ENCODE measurements at places on chromosomes 16 and 17.

- peaks cover 38% of the 10 kb centered on the region for H3K27me3 ChIP-seq
- H3K27ac ChIP-seq: no peak overlapping the region
- DNase-seq: no peak
- peaks cover 4% of the 10 kb centered on the region for H3K36me3 ChIP-seq
Observed at GRCh38 chr17:79049821-79050220, 24.8 kb upstream of the ENGASE start.

GRCh38 chr17:57919918-57920317, 35.3 kb downstream of the CUEDC1 start:
- H3K4me3 ChIP-seq: no peak overlapping the region
- H3K27ac ChIP-seq: no peak overlapping the region
- peaks cover 7% of the 10 kb centered on the region for H3K4me1 ChIP-seq
- no peaks in the 10 kb centered on the region for H3K36me3 ChIP-seq
- peaks cover 9% of the 10 kb centered on the region for H3K27me3 ChIP-seq

- DNase-seq: no peak
- no peaks in the 10 kb centered on the region for H3K27me3 ChIP-seq
- H3K27ac ChIP-seq: peak overlapping the region; percentile 77
- no peak overlapping the region for H3K4me3 ChIP-seq
- H3K4me1 ChIP-seq: peaks cover 37% of the 10 kb centered on the region
- H3K36me3 ChIP-seq: no peaks in the 10 kb centered on the region
Observed at GRCh38 chr17:27572665-27573064, 58.3 kb upstream of the LGALS9 start.

GRCh38 chr16:88334778-88335720, 47.7 kb upstream of the ZNF469 start:
- peaks cover 7% of the 10 kb centered on the region for H3K27me3 ChIP-seq
- no peak overlapping the region for H3K27ac ChIP-seq
- H3K36me3 ChIP-seq: no peaks in the 10 kb centered on the region
- no peaks in the 10 kb centered on the region for H3K4me1 ChIP-seq
- DNase-seq: no peak

GRCh38 chr16:9125658-9126505, 34.4 kb downstream of the HAPSTR1 start:
- H3K27me3 ChIP-seq: no peaks in the 10 kb centered on the region
- peaks cover 24% of the 10 kb centered on the region for H3K36me3 ChIP-seq
- peak overlapping the region; percentile 96 for H3K27ac ChIP-seq
- no peak for DNase-seq
- peaks cover 40% of the 10 kb centered on the region for H3K4me1 ChIP-seq

- no peaks in the 10 kb centered on the region for H3K36me3 ChIP-seq
- H3K4me1 ChIP-seq: peaks cover 3% of the 10 kb centered on the region
- no peak overlapping the region for H3K27ac ChIP-seq
- peaks cover 47% of the 10 kb centered on the region for H3K27me3 ChIP-seq
Observed at GRCh38 chr17:13593757-13594156, 8.0 kb downstream of the HS3ST3A1 start.

DNA sequence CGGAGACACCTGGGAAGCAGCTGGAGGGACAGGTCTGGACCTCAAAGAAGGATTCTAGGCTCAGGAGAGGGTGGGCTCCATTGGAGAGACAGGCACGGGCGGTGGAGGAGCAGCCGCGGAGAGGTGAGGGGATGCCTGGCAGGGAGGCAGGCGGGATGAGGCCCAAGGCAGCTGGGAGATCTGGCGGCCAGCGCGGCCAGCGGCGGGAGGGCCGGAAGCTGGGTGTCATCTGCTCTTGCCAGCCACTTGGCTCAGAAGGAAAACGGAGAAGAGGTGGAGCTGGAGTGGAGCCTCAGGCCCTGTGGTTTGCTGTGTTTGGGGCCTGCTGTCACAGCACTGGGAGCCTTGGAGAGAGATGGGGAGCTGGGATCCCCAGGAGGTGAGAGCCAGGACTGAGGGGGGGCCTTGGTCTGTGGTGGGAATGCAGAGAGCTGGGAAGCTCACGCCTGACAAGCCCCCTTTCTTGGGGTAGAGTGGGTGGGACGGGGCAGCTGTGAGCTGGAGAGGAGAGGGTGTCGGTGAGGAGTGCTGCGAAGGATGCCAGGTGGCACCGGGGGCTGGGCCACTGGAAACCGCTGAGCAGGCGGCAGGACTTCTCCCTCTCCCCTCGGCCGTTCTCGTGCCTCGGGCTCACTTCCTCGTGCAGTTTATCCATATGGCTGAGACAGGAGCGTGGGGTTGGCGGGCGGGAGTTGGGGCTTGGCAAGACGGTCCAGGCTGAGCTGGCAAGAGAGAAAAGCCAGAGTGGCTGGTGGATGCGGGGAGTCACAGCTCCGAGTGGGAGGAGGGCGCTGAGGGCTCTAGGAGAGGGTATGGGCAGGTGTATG, 8.0 kb downstream of the TBC1D24 start:
- no peak for DNase-seq
- H3K4me3 ChIP-seq: no peak overlapping the region
- peaks cover 19% of the 10 kb centered on the region for H3K4me1 ChIP-seq

DNA sequence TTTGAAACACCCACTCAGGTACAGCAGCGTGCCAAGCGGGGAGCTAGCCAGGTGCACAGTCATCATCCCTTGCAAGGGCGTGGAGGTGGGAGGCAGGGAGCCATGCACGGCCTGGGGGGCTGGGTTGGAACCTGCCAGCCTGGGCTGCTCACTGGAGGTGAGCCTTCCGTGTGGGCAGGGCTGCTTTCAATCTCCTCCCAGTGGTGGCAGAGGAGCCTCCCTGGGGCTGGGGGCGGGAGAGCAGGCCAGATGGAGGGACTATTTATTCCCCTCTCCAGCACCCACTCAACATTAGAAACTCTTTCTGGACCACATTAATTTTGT, 90.3 kb downstream of the KATNIP start:
- DNase-seq: no peak
- H3K27ac ChIP-seq: no peak overlapping the region
- no peak overlapping the region for H3K4me3 ChIP-seq
- H3K36me3 ChIP-seq: peaks cover 3% of the 10 kb centered on the region
- H3K4me1 ChIP-seq: peaks cover 4% of the 10 kb centered on the region

DNA sequence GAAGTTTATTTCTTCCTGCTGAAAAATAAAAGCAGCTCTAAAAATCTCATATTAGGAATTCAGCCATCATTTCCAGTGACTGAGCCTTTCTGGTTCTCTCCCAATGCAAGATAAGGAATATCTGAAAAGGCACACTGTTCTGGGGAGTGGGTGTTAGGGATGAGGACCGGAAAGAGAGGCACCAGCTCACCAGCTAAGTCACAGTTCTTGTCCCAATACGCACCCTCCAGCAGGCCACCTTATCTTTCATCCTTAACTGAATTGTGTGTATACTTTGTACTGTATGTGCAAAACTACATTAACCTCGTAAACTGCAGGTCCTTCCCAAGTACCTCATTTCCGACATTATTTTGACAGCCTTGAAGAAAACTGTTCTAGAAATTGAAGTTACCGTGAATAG, 11.0 kb downstream of the AMFR start:
- peaks cover 42% of the 10 kb centered on the region for H3K36me3 ChIP-seq
- H3K4me3 ChIP-seq: no peak overlapping the region
- H3K4me1 ChIP-seq: peaks cover 2% of the 10 kb centered on the region
- H3K27me3 ChIP-seq: no peaks in the 10 kb centered on the region

GRCh38 chr16:21644674-21645073, 7.7 kb downstream of the IGSF6 start:
- H3K36me3 ChIP-seq: peaks cover 15% of the 10 kb centered on the region
- no peaks in the 10 kb centered on the region for H3K27me3 ChIP-seq
- no peak for DNase-seq
- peak overlapping the region; percentile 79 for H3K4me3 ChIP-seq

GRCh38 chr16:20941636-20941926, 41.0 kb downstream of the LYRM1 start:
- no peak overlapping the region for H3K4me3 ChIP-seq
- H3K27me3 ChIP-seq: no peaks in the 10 kb centered on the region
- H3K27ac ChIP-seq: no peak overlapping the region
- no peaks in the 10 kb centered on the region for H3K36me3 ChIP-seq
- H3K4me1 ChIP-seq: peaks cover 6% of the 10 kb centered on the region
- no peak for DNase-seq

DNA sequence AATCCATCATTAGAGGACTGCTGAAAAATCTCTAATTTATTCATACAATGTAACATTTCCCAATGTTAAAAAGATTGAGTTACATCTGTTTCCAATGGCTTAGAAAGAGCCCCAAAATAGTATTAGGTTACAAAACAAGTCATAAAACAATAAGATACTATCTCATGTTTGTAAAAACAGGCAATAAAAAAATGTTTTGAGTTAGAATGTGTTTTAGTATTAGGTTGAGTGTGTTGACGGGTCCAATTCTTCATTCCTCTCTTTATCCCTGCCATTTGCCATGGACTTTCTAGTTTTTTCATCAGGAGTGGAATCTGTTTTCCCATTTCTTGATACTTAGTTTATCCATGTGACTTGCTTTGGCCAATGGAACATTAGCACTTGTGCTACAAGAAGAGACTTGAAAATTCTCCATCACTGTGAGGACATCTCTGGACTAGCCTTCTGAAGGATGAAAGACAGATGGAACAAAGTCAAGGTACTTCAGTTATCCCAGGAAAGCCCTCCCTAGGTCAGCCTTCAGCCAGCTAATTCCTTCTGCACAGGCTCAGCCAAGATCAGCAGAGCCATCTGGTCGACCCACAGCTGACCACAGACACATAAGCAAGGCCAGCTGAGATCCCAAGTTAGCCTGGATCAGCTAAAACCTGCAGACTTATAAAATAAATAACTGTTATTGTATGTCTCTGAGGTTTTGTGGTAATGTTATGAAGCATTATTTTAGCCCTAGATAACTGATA, 83.3 kb downstream of the HS3ST3A1 start:
- no peaks in the 10 kb centered on the region for H3K36me3 ChIP-seq
- H3K4me3 ChIP-seq: no peak overlapping the region
- no peak for DNase-seq
- no peaks in the 10 kb centered on the region for H3K4me1 ChIP-seq

- H3K4me1 ChIP-seq: peaks cover 4% of the 10 kb centered on the region
- no peak for DNase-seq
- peaks cover 6% of the 10 kb centered on the region for H3K36me3 ChIP-seq
- no peak overlapping the region for H3K27ac ChIP-seq
- peaks cover 33% of the 10 kb centered on the region for H3K27me3 ChIP-seq
Observed at GRCh38 chr16:10253409-10253808, 71.2 kb upstream of the GRIN2A start.

DNA sequence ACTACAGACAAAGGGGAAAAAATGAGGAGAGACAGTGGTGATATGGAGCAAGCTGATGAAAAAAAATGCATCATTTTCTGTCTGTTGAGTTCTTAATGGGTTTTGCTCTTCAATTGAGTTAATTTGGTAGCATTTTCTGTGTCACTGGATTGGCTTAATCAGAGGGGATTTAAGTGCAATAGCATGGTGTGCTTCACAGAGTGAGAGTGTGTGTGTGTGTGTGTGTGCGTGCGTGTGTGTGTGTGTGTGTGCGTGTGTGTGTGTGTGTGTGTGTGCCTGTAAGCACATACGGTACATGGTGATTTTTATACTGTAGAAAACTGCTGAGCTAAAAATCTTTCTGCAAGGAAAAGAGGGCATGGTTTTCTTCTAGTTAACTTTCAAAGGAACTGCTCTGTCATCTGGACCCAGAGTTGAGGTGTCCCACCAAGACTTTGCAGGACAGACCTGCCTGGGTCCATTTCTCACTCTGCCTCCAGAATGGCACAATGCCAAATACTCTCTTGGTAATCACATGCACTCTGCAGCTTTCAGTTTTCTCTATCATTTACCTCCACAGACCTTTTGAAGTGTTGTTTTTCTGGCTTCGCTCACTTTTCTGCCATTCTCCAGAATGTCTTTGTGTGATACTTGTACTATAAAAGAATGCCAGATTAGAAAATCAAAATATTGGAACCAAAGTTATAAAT, 952.6 kb upstream of the SOX9 start:
- H3K4me1 ChIP-seq: no peaks in the 10 kb centered on the region
- H3K4me3 ChIP-seq: no peak overlapping the region

GRCh38 chr16:79463841-79464240, 136.7 kb downstream of the MAF start:
- no peaks in the 10 kb centered on the region for H3K36me3 ChIP-seq
- H3K27me3 ChIP-seq: peaks cover 9% of the 10 kb centered on the region
- no peak for DNase-seq
- no peak overlapping the region for H3K4me3 ChIP-seq
- H3K4me1 ChIP-seq: no peaks in the 10 kb centered on the region

DNA sequence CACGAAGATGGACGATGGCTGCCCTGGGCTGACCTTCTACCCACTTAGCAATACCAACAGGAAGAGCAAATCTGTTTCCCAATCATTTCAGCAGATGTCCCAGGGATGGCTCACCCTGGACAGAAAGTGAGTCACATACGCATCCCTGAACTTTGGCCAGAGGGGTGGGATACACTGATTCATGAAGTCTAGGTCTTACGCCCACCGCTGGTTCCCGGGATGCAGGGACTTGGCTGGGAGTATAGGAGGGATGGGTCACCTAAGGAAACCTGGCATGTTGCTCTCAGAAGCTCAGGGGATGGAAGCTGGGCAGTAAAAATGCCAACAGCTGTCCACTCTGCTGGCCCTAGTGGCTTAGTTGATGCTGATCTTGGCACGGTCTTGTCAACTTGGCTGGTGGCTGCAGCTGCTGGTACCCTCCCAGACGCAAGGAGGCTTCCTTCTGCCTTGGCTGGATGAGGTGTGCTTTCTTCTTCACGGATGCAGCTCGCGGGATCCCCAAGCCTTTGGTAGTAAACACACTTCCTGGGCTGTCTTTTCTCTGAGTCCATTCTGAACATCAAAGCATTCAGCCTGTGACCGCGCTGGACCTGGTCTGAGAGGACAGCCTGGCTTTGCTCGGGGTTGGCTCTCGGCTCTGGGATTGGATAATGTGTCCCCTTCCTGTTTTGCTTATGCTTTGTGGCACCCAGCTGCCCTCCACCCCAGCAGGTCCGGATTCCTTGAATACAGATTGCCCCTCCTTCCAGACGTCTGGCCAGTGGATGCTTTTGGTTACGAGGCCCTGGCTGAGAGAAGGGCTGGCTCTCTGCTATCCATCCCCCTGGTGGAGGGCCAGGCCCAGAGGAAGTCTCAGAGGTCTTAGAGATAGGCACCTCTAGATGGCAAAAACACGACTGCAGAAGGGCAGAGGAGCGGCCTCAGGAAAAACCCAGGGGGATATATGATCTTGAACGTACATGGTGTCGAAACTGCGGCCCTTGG, 71.5 kb downstream of the RAP1GAP2 start:
- no peaks in the 10 kb centered on the region for H3K27me3 ChIP-seq
- H3K4me3 ChIP-seq: no peak overlapping the region
- H3K4me1 ChIP-seq: peaks cover 49% of the 10 kb centered on the region
- H3K36me3 ChIP-seq: peaks cover 12% of the 10 kb centered on the region

DNA sequence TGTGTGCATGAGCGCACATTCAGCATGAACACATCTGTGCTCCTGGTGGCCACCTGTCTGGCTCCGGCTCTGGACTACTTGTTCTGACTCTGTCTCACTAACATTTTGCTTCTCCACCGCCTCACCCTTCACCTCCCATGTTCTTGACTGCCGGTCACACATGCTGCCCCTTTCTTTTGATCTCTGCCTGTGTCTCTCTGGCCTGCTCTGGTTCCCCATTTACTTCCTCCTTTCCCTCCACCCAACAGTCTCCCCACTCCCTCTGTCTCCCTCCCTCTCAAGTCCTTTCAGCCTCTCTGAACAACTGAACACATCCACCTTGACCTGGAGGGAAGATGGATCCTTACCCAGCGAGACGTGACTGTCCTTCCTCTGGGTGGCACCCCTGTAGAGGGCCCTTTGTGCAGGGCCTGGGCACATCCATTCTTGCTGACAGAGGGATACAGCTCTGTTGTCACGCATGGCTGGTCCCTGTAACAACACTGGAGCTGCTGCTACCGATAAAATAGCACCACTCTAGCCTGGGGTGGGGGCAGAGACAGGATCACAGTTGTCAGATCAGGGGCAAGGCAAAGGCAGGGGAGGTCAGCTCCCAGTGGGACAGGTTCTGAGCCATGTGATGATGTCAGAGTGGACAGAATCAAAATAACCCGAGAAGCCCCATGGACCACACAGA, 11.0 kb downstream of the ZSCAN32 start:
- H3K4me3 ChIP-seq: no peak overlapping the region
- H3K27me3 ChIP-seq: no peaks in the 10 kb centered on the region
- no peak overlapping the region for H3K27ac ChIP-seq
- peaks cover 26% of the 10 kb centered on the region for H3K4me1 ChIP-seq
- DNase-seq: no peak
- H3K36me3 ChIP-seq: peaks cover 39% of the 10 kb centered on the region

Measured in effector memory CD8-positive, alpha-beta T cell (primary cell).